ENCODE measurements at places on chromosomes 3 and 15.

GRCh38 chr3:47476644-47477199 lies 981 bp upstream of the SCAP start:
- DNase-seq = no peak

DNA sequence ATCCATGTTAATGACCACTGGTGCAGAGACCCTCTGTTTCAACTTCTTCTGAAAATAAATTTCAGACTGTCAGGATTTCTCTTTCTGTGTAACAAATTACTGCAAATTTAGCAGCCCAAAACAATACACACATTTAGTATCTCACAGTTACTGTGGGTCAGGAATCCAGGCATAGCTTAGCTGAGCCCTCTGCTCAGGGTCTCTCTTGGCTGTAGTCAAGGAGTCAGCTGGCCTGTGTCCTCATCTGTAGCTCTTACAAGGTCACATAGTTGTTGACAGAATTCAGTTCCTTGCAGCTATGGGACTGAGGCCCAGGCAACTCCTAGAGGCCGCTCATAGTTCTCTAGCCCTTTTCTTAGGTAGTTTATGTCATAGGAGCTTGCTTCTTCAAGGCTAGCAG lies 51.9 kb downstream of the NKIRAS1 start:
- no peak for DNase-seq

DNA sequence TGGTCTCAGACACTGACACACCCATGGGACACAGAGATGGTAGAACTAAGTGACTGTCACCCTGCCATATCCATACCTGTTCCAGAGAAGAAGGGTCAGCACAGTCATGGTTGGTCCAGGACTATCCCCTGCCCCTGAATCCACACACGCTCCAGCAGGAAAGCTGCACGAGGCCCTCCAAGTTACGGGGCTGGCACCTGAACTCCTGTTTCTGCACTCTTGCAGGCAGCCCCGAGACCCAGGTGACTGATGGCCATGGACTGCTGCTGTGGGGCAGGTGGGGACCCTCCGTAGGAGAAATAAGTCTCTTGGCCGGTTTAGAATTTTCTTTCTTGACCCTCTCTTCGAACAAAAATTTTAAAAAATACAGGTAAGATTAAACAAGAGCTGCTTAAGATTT lies 30.6 kb downstream of the CHDH start:
- DNase-seq = no peak

GRCh38 chr3:194306109-194306686 lies 44.9 kb downstream of the CPN2 start:
- DNase-seq = no peak

GRCh38 chr15:58361273-58361759 lies 70.5 kb upstream of the LIPC start:
- no peak for DNase-seq

DNA sequence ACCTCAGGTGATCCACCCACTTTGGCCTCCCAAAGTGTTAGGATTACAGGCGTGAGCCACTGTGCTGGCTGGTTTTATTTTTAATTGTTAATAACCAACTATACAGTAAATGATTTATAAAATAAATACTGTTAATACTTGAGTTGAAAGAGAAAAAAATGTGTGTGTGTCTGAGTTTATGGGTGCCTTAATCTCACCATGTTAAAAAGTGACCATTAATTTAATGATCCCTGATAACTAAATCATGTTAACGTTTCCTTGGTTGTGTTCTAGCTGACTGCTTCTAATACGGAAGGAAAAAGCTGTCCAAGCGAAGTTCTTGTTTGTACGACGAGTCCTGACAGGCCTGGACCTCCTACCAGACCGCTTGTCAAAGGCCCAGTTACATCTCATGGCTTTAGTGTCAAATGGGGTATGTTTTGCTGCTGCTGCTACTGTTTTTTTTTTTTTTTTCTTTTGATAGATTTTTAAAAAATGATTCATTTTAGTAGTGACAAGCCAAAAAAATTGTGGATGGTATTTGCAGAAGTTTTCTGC lies 113.5 kb downstream of the GHSR start:
- no peak for DNase-seq

GRCh38 chr3:10189557-10190354 lies 25.0 kb downstream of the IRAK2 start:
- DNase-seq = peak; percentile 16

DNA sequence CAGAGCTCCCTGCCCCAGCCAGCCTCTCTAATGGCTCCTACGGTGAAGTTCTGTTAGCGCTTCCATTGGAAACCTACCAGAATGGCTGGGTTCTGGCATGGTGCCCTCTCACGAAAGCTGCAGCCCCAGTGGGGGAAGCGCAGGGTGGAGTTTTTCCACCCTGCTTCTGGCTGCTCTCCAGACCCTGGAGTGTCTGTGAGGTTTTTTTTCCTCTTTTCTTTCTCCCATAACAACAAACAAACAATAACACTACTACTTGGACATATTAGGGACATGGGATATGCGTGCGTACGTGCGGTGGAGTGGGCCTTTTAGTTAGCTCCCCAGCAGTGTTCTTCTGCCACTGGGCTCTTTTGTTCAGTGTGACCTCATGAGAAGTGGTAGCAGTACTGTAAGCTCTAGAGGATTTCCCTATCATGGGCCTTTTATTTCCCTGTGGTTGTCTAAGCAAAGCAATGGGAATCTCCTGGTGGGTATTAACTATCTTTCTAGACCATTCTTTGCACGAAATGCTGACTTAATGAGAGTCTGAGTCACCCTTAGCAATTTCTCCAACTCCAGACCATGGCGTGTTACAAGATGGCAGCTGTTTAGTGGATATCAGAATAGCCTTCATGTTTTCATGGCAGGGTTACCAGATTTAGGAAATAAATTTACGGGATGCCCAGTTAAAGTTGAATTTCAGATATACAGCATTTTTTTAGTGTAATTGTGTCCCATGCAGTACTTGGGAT lies 161.9 kb downstream of the FNDC3B start:
- no peak for DNase-seq

- no peak for DNase-seq
Observed at GRCh38 chr3:56189536-56189935, 278.7 kb downstream of the ERC2 start.

DNA sequence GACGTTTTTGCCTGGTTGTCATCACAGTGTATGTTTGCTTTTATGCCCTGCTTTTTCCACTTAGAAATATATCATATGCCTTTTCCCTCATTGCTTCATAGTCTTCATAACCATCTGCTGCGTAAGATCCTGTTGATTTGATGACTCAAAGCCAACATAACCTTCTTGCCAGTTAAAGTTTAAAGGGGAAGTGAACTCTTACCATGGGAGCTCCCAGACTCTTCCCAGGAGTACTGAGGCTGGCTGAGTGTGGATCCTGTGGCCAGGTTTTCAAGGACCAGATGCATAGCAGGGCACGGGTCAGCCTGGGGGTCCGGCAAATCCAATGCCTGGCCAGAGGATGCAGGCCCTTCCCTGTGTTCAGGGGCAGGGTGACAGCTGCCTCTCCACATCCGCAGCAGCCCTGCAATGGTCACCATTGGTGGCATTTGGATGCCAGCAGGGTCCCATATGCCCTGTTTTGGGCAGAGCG lies 42.0 kb upstream of the SACM1L start:
- DNase-seq = no peak

DNA sequence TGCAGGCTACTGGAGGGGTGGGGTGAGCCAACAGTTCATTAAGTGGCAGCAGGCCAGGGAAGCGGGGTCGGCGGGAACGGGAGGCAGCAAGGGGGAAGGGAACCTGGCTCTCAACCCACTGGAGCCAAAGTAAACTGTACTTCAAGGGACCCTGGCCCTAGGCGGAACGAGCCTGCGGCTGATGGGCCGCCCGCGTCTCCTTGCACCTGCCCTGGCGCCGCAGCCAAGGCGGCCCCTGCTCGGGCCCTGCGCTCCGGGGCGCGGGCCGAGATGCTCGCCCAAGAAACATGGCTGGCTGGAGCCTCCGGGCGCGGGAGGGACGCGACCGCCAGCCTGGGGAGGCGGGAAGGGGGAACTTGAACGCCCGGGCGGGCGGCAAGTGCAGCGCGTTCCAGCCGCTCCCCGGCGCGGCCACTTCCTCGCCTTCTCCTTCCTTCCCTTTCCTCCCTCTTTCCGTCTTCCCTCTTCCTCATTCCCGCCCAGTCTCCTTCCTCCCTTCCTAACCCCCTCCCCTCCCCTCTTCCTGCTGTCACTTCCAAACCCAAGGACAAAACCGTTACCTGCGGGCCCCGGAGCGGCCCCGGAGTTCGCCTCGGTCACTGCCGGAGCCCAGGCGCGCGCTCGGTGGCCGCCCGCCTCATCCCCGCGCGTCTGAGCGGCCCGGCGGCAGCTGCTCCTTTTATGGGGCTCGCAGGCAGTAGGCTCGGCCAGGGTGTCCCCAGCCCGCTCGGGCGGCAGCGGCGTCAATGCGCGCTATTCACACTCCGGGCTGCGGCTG lies 489.7 kb downstream of the MAGI1 start:
- no peak for DNase-seq

- no peak for DNase-seq
Observed at GRCh38 chr3:52395503-52395865, 49.4 kb downstream of the SEMA3G start.

DNA sequence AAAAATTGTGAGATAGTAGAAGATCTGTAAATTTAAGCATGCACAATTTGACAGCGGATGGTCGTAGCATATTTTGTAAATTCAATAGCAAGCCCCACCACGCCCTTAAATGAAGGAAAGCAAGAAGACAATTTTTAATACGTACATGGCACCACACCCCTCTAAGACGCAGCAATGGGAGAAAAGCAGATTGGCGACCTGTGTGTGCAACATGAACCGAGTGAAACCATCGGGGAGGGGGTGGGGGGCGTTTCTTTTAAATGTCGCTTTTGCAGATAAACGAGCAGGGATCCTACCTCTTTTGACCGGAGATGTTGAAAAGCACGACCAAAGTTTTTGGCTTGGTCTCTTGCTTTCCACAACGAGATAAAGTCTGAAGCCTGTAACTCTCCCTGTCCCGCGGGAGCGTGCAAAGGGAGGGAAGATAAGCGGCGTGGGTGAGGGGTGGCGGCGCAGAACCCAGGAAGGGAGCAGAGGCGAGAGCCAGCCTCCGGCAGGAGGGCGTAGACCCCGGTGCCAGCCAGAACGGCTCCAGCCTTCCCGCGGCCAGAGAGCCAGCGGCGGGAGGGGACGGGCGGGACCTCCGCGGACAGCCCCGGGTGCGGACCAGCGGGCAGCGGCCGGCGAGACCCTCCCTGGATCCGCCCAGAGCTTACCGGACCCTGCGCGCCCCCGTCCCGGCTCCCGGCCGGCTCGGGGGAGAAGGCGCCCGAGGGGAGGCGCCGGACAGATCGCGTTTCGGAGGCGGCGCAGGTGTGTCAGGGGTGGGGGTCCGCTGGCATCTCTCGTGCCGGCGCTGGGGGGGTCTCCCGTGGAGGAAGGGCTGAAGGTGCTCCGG lies at the start of gene CHL1:
Gene CHL1 (plus strand): TSS at position 453 of the 838 bp plus-strand sequence. CDS start 123,014 bp downstream, outside the sequence.
- DNase-seq = no peak

- no peak for DNase-seq
Observed at GRCh38 chr3:149170672-149171071, 41.2 kb downstream of the HPS3 start.

- no peak for DNase-seq
Observed at GRCh38 chr15:68305420-68305871, 27.9 kb downstream of the FEM1B start.

GRCh38 chr3:121998030-121998580 lies 23.9 kb downstream of the ILDR1 start:
- no peak for DNase-seq

DNA sequence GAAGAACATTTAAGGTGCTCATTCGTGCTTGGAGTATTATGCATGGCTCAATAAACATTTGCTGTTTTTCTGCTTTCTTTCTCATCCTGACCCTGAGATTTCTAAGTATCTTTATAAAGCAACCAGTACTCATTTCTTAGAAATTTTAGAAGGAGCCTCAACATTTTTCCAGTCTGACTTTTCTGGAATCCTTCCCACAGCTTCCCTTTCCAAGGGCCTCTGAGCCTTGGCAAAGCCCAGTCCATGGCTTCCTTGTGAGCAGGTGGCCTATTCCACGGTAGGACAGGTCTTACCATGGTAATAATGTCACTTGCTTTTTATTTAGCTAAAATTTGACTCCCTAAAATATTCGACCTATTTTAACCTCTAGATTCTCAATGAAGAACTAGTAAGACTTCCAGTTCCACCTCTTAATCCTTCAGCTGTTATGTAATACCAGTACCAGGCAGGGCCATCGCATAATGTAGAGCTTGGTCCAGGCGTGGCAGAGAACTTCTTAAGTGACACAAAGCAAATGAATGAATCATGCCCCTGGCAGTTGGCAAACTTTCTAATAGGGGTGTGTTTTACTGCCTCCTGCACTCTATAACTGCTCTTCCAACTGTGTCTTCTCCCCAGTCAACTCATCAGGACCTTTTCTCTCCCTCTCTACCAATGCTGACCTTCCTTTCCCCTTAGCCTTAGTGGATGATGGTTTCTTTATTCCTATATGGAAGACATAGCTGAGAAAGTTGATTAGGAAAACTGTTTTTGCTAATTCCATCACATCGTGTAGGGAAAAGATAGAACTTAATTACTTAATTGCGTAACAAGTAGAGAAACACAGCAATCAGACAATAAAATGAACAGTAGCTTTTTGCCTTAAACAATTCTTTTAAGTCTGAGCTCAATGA lies 894 bp upstream of the TM4SF4 start:
- no peak for DNase-seq

- DNase-seq = no peak
Observed at GRCh38 chr15:67564968-67565345, 22.5 kb downstream of the MAP2K5 start.

DNA sequence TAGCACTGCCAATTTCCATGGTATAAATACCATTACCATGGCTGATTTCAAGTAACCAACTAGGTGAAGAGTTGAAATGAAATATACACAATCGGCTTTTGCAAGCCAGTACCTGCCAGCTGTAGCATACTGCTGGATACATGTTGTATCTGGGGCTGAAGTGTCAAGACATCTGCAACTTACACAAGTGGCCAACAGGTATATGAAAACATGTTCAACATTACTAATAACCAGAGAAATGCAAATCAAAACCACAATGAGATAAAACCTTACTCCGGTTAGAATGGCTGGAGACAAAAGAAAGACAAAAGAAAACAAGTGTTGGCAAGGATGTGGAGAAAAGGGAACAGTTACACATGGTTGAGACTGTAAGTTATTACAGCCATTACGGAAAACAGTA lies 11.6 kb downstream of the ATOSA start:
- no peak for DNase-seq

DNA sequence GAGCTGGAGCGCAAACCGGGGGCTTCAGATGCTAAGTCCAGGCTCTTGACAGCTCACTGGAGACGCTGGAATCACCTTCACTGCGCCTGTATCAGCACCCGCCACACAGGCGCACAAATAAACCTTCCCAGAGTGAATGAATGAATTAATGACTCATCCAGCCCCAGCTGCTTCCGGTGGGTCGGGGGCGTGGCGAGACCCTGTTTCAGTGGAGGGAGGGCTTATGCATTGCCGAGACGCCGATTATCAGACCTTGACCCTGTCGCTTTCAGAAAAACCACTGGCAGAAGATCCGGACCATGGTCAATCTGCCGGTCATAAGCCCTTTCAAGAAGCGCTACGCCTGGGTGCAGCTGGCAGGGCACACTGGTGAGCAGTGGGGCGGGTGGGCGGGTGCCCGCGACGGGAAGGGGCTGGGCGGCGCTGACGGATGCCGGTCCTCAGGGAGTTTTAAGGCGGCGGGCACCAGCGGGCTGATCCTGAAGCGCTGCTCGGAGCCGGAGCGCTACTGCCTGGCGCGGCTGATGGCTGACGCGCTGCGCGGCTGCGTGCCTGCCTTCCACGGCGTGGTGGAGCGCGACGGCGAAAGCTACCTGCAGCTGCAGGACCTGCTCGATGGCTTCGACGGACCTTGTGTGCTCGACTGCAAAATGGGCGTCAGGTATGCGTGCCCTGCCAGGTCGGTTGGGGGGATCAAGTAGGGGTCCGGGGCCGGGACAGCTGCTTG lies 7.7 kb downstream of the ITPKA start:
- DNase-seq = no peak
